ENCODE measurements at places on chromosomes 7 and 10. TPM values are rescaled to one million over a fixed set of nuclear protein-coding genes. Genes with fewer than 3 reads are reported as not detected.

Gene AKR1C8
- not detected for total RNA-seq

Gene HOXA5
- total RNA-seq = 12.2 TPM

Gene MBL2
- not detected for total RNA-seq

- H3K36me3 ChIP-seq = no peaks in the 10 kb centered on the region
- no peak overlapping the region for H3K27ac ChIP-seq
- no peaks in the 10 kb centered on the region for H3K4me1 ChIP-seq
- H3K27me3 ChIP-seq = no peaks in the 10 kb centered on the region
- no peak for DNase-seq
Observed at GRCh38 chr7:51295440-51296245, 21.0 kb downstream of the COBL start.

DNA sequence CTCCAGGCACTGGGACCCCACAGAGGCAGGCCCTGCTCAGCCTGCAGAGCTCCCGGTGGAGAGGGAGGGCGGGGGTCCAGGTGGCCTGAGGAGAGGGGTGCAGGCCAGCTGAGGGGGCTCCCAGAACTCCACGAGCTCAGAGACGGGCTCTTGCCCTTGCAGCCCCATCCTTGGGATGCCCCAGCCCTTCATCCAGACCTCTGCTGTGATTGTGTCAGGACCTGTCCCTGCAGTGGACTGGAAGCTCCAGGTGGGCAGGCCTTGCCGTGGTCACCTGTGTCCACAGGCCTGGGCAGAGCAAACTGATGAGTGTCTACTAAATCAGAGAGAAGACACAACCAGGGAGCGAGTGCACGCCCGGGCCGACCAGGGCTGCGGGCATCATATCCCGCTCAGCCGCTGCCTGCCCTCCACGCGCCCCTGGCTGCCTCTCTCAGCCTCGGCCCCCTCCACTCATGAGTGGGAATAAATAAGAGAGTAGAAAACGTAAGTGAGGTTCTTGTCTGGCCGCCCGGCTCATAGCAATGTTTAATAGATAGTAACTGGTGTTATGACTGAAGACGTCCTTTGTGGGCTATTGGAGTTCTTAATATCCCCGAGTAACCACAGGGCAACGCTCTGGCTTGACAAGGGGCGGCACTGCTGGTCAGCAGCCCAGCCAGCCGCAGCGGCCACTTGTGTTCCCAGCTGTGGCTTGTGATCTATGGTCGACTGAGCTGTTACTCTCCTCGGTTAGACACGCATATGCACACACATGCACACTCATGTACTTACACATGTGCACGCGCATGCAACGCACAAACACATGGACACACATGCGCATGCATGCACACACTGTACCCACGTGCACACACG, 105.6 kb downstream of the LHPP start:
- no peak overlapping the region for H3K27ac ChIP-seq
- H3K27me3 ChIP-seq = no peaks in the 10 kb centered on the region
- H3K4me1 ChIP-seq = no peaks in the 10 kb centered on the region
- no peak overlapping the region for H3K4me3 ChIP-seq

- H3K4me1 ChIP-seq = no peaks in the 10 kb centered on the region
- H3K4me3 ChIP-seq = no peak overlapping the region
- DNase-seq = no peak
- no peaks in the 10 kb centered on the region for H3K27me3 ChIP-seq
Observed at GRCh38 chr10:130921461-130921860, 390.1 kb downstream of the TCERG1L start.

- no peak overlapping the region for H3K4me3 ChIP-seq
- no peaks in the 10 kb centered on the region for H3K36me3 ChIP-seq
- H3K27ac ChIP-seq = no peak overlapping the region
- H3K4me1 ChIP-seq = no peaks in the 10 kb centered on the region
Observed at GRCh38 chr10:48818861-48819520, 120.6 kb downstream of the LRRC18 start.

DNA sequence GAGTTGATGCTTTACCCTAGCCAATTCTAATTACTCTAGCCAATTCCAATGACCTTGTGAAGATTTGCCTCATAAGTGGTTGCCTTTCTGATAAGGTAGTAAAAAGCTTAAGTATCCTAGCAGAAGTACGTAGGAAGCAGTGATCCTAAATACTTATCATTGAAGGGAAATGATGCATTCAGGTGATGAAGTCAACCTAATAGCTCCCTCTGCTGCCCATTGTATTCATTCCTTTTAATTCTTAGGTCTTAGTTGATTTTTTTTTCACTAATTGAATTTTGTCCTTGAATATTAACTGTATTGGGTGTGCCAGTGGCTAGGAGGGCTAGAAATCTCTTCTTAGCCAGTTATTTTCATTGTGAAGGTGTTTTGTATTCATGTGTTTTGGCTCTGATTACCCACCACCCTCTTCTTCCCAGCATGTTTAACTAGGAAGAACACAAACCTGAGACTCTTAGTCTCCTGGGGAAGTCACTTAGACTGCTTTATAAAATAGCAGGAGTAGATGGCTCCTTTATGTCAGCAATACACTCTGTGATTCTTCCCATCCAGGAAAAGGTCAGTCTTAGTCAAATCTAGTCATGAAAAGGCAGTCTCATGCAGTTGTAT, 46.3 kb downstream of the PLEKHA8 start:
- H3K27me3 ChIP-seq = no peaks in the 10 kb centered on the region
- no peaks in the 10 kb centered on the region for H3K4me1 ChIP-seq
- H3K4me3 ChIP-seq = no peak overlapping the region
- no peak for DNase-seq
- H3K27ac ChIP-seq = no peak overlapping the region
- peaks cover 42% of the 10 kb centered on the region for H3K36me3 ChIP-seq

GRCh38 chr7:137395420-137395819, 51.9 kb upstream of the PTN start:
- peak; percentile 69 for DNase-seq
- no peaks in the 10 kb centered on the region for H3K27me3 ChIP-seq
- H3K36me3 ChIP-seq = no peaks in the 10 kb centered on the region
- H3K27ac ChIP-seq = no peak overlapping the region

- no peaks in the 10 kb centered on the region for H3K27me3 ChIP-seq
- H3K4me3 ChIP-seq = no peak overlapping the region
- H3K27ac ChIP-seq = no peak overlapping the region
- H3K36me3 ChIP-seq = no peaks in the 10 kb centered on the region
- no peaks in the 10 kb centered on the region for H3K4me1 ChIP-seq
- DNase-seq = no peak
Observed at GRCh38 chr10:48231699-48232315, 42.7 kb downstream of the FRMPD2 start.

DNA sequence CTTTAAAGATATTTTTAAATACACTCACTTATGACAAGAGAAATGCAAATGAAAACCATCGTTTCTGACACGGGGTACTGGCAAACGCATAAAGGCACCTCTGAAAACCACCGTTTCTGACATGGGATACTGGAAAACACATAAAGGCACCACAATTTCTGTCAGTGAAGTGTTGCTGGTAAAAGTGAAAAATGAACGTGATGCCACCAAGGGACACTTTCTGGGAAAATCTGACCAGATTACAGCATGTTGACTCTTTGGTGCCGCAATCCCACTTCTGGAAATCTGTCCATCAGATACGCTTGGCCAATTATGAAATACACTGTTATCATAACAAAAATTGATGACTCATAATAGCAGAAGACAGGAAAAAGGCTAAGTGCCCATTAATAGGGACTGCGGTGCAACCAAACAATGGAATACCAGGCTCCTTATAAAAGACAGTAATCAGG, 131.7 kb downstream of the ZMYND11 start:
- H3K27ac ChIP-seq = no peak overlapping the region
- no peak for DNase-seq
- H3K4me3 ChIP-seq = no peak overlapping the region
- H3K36me3 ChIP-seq = no peaks in the 10 kb centered on the region
- no peaks in the 10 kb centered on the region for H3K4me1 ChIP-seq

All from sigmoid colon (tissue), 7 donors.